ENCODE measurements at places on chromosomes 2 and 18. TPM values are rescaled to one million over a fixed set of nuclear protein-coding genes. Genes with fewer than 3 reads are reported as not detected.

The DTNA gene
- total RNA-seq, result 13.3 TPM

The STAT4 gene
- 1.0 TPM for total RNA-seq

The SPDYA gene
- 1.1 TPM for total RNA-seq

The DYNAP gene
- total RNA-seq, result not detected

GRCh38 chr2:68512966-68513365, 45.6 kb downstream of the APLF start:
- H3K36me3 ChIP-seq, result peaks cover 6% of the 10 kb centered on the region
- no peaks in the 10 kb centered on the region for H3K4me1 ChIP-seq
- no peak overlapping the region for H3K27ac ChIP-seq
- no peak for DNase-seq

DNA sequence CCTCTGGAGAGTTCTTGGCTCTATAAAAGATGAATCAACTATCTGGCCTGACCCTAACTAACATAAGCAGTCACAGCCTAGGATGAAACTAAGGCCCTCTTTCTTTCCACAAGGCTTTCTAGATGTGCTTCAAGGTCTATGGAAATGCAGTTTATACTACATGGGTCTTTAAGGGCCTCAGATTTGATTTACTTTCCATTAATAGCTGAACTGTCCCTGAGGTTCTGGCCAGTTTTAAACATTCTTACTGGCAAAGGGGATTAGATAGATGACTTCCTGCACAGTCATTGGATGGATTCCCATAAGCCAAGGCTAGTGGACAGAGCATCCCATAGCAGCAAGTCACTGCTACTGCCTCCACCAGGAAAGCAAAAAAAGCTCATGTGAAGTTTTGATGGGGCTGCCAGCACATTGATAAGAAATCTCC, 38.1 kb upstream of the LCLAT1 start:
- H3K4me1 ChIP-seq, result peaks cover 59% of the 10 kb centered on the region
- no peaks in the 10 kb centered on the region for H3K36me3 ChIP-seq
- no peak for DNase-seq
- H3K27ac ChIP-seq, result no peak overlapping the region
- H3K27me3 ChIP-seq, result no peaks in the 10 kb centered on the region

- DNase-seq, result no peak
- no peak overlapping the region for H3K27ac ChIP-seq
- no peak overlapping the region for H3K4me3 ChIP-seq
- H3K27me3 ChIP-seq, result peaks cover 5% of the 10 kb centered on the region
- H3K4me1 ChIP-seq, result no peaks in the 10 kb centered on the region
Measured at GRCh38 chr2:207956771-207957170, 68.6 kb downstream of the PLEKHM3 start.

GRCh38 chr2:62306751-62307468, 111.0 kb downstream of the B3GNT2 start:
- H3K4me1 ChIP-seq, result peaks cover 33% of the 10 kb centered on the region
- DNase-seq, result no peak
- no peak overlapping the region for H3K27ac ChIP-seq
- no peak overlapping the region for H3K4me3 ChIP-seq
- peaks cover 3% of the 10 kb centered on the region for H3K27me3 ChIP-seq

DNA sequence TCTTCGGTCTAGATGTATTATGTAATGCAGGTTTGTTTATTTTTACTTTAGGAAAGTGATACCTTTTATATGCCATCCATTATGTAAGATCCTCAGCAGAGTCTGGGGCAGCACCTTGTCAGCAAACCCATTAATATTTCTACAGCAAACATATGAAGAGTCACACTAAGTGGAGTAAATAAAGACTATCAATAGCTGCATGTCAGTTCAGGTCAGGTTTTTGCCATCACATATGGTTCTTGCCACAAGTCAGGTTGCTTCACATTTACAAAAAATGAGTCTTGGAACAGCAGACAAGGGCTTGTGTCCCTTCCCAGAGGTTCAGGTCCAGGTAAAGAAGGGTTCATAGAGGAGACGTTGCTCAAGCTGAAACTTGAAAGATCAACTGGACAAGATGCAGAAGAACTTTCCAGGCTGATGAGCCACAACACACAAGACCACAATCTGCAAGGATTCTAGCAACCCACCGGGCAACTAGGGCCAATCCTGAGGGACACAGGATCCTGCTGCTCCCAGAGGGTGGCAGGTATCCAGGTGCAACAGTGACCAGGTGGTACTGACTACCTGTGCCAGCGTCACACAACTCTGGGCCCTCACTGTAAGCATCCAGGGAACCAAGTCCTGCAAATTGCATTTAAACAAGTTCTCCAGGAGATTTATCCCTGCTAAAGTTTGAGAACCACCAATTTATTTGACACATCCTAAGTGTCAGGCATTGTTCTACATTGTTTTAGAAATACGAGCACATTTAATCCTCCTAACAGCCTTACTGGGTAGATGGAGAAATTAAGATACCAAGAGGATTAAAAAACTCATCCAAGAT, 215.8 kb downstream of the ALPK2 start:
- no peak overlapping the region for H3K27ac ChIP-seq
- no peaks in the 10 kb centered on the region for H3K27me3 ChIP-seq
- no peak overlapping the region for H3K4me3 ChIP-seq
- H3K36me3 ChIP-seq, result no peaks in the 10 kb centered on the region
- no peaks in the 10 kb centered on the region for H3K4me1 ChIP-seq
- no peak for DNase-seq

GRCh38 chr2:46857871-46858701, 57.5 kb downstream of the MCFD2 start:
- no peak overlapping the region for H3K4me3 ChIP-seq
- H3K4me1 ChIP-seq, result no peaks in the 10 kb centered on the region
- no peaks in the 10 kb centered on the region for H3K36me3 ChIP-seq
- H3K27me3 ChIP-seq, result peaks cover 3% of the 10 kb centered on the region
- DNase-seq, result no peak
